ENCODE measurements at places on chromosomes 1 and 21.

DNA sequence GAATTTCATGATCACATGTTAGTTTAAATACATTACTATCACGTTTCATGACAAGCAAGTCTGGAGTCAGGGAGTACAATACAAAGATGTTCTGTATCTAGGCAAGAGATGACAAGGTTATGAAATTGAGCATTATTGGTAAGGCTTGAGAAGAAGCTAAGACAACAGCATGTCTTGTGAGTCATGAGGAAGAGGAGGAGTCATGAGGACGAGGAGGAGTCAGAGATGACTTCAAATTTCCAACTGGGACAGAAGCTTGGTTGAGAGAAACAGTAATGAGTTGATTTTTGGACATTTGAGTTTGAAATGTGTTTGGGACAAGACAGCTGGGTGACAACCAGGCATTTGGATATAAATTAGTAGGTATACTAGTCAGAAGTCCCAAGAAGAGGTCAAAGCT lies 4.3 kb upstream of the UBE2U start:
- no peak for DNase-seq

GRCh38 chr1:211734791-211735190 lies 59.4 kb upstream of the NEK2 start:
- no peak for DNase-seq

GRCh38 chr1:215872658-215873057 lies 305.6 kb downstream of the KCTD3 start:
- no peak for DNase-seq

- no peak for DNase-seq
Measured at GRCh38 chr1:34792868-34793727, at the start of gene GJA4. Gene GJA4, plus strand, starts transcription at chr1:34792999. Its CDS starts 1,215 bp downstream, at chr1:34794214.

DNA sequence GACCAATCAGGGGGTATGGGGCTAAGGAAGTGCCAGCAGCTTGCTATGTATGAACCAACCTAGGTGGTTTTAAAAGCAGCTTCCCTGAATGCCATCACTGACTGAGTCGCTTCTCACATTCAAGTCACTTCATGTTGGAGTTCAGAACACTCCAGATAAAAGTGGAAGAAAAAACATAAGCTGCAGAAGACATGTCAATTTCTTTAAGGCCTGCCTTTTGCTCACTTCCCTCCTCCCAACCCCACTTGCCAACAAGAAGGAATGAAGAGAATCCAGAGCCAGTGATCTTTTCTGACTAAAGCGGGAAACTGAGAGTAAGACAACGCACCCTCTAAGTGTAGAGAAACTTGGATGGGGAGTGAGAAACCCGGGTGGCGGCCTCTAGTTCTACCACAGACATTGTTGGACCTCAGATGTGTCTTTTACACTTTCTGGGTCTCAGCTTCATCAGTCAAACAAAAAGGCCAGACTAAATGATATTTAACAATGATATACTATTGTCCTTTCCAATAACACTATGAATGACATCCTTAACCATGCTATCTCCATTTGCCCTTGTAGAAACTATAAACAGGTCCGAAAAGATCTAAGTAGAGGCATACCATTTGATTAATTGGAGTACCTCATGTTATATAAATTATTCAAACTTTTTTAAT lies 54.1 kb downstream of the LUZP1 start:
- DNase-seq, result no peak

GRCh38 chr1:239293350-239294110 lies 92.8 kb upstream of the CHRM3 start:
- DNase-seq, result no peak

DNA sequence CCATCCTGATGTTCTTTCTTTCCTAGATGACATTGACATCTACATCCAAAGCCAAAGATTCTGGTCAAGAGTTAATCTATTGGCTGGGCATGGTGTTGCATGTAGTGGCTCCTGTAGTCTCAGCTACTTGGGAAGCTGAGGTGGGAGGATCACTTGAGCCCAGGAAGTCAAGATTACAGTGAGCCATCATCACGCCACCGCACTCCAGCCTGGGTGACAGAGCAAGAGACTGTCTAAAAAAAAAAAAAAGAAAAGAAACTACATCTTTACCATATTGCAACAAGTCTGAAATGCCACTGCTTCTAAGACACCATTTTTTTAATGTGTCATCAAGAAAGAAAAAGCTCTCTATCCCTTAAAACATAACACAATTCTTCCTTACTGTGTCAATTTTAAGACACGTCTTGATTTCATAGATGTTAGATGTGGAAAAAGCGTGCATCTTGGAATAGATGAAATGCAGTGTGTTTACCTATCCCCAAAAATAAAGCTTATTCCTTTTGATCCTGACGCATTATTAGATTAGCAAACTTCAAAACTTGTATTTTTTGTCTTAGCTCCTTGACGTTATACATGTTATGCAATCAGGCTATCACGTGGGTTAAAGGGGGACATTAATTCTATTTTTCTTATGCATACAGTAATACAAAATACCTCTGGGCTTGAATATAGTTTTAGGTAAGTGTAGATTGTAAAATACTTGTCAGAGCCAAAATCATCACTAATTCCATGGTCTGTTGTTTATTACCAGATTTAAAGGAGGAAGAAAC lies 46.3 kb downstream of the ELAPOR1 start:
- DNase-seq, result no peak

DNA sequence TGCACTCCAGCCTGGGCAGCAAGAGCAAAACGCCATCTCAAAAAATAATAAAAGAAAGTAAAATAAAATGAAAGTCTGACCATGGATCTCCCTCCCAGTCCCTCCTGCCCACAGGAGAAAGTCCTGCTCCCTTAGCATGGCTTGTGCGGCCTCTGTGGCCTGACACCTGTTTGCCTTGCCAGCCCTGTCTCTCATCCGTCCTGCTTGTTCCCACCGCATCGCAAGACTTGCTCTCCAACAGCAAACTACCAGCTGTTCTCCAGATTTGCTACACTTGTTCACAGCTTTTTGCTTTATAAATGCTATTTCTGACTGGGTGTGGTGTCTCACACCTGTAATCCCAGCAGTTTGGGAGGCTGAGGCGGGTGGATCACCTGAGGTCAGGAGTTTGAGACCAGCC lies 2.7 kb downstream of the ETV3L start:
- DNase-seq, result no peak

DNA sequence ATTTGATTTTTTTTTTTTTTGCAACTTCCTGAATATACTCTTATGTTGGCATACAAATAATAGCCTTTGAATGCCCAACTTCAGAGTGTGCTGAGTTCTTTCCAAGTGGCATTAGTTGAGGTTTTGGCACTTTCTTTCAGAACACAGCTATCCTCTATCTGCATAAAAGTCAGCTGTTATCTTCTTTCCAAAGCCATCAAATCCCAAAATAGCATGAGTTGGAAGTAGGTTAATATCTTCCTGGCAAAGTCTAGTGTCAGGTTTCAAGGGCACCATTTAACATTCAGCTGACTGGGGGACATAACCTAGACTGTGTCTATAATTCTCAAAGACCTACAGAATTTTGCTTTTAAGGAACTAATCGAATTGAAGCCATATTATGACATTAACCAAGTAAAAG lies 223.9 kb downstream of the PLPP3 start:
- no peak for DNase-seq

Data from activated T-helper 9 cell treated with anti-CD3 and anti-CD28 coated beads, Interleukin-2, amount 50 U/mL, for 16 hours (primary cell).